ENCODE measurements at places on chromosomes 12 and 14.

DNA sequence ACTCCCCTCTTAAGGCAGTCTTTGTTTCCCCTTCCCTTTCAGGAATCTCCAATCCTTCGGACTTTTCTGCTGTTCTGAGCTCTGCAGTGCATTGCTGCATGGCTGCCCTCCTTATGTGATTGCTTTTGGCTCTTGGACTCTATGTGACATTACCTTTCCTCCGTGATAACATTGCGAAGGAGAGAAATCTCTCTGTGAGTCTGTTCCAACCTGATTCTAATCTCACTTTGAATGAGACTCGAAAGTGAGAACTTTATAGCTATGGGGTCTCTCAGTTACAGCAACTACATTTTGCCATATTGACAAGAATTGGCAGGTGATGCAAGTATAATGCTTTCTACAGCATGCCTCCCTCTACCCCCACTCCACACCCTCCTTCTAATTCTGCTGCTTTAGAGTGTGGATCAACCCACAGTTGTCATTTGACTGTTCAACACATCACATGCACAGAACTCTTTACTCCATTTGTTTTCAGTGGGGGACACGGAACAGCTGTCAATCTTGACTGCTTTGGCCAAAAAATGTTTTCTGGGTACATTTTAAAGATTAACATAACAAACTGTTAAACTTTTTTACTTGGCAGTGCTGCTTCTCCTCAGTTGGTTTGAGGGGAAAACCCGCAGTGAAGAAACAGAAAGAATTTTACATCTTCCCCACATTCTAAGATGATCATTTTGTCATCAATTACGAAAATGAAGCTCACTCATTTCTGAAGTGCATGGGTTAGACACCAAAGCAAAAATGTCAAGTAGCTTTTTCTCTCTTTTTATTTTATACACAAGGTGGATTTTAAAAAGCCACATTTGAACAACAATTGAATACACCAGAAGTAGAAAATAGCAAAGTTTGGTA, 125.5 kb upstream of the RMST start:
- DNase-seq, result no peak

GRCh38 chr12:16583969-16584745, 21.8 kb downstream of the LMO3 start:
- DNase-seq, result no peak

GRCh38 chr12:34033628-34034296, 11.5 kb downstream of the ALG10 start:
- no peak for DNase-seq

- DNase-seq, result no peak
Observed at GRCh38 chr14:51431033-51431709, 191.1 kb downstream of the TMX1 start.

DNA sequence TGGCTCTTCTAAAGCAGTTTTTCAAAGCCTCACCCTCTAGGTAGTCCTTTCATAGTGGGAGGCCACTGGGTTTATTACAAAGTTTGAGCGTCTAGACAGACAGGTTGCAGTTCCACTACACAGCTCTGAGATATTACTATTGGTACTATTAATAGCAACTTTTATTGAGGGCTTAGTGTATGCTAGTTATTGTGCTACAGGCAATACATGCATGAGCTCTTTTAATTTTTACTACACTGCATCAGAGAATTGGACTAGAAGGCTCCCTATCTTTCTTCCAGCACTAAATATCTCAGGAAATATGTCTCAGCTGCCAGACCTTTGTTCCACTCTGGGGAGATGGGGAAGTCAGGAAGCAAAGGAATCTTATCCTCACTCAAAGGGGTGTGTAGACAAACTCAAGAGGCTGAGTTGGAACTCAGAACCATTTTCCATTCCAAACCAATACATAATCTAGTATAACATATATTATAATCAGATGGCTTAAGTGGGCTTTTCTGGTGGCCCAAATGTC, 161.8 kb upstream of the SLC38A2 start:
- DNase-seq, result no peak

DNA sequence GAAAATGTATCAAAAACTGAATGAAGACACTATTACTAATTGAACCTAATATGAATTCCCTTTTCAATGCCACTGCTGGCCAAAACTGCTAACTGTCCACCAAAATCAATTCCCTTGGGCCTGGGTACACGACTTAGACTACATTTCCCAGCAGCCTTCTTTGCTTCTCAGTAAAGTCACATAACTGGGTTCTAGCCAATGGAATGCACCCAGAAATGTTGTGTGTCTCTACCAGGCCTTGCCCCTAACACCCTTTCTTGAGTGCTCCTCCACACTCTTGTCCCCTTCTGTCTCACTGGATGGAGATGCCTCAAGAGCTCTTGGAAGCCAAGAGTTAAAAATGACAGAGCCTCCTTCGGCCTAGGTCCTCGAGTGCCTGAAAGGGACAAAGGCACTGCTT, 156.8 kb downstream of the PPM1H start:
- no peak for DNase-seq

GRCh38 chr14:59465316-59466135, at the start of gene GPR135:
Gene GPR135, minus strand, starts transcription at chr14:59465380. Its CDS starts 154 bp downstream, at chr14:59465226.
- peak; percentile 33 for DNase-seq

- no peak for DNase-seq
Observed at GRCh38 chr14:42729681-42730080, 1123.0 kb downstream of the LRFN5 start.

DNA sequence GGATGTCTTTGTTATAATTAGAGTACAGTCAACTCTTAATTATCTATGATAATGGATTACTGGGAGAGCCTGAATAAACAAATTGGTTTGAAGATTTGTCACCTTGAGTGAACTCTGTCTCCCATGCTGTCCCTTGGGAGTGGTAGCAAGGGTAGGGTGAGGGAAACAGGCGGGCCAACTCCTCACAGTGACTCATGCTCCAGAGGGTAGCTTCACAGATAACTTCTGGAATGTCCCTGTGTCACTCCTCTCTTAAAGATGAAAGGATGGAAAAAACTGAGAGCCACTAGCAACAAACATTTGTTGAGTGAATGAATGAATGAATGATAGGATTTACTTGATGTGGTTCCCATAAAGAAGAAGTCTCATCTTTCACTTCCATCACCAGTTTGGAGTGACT, 53.5 kb downstream of the RASSF9 start:
- DNase-seq, result no peak

DNA sequence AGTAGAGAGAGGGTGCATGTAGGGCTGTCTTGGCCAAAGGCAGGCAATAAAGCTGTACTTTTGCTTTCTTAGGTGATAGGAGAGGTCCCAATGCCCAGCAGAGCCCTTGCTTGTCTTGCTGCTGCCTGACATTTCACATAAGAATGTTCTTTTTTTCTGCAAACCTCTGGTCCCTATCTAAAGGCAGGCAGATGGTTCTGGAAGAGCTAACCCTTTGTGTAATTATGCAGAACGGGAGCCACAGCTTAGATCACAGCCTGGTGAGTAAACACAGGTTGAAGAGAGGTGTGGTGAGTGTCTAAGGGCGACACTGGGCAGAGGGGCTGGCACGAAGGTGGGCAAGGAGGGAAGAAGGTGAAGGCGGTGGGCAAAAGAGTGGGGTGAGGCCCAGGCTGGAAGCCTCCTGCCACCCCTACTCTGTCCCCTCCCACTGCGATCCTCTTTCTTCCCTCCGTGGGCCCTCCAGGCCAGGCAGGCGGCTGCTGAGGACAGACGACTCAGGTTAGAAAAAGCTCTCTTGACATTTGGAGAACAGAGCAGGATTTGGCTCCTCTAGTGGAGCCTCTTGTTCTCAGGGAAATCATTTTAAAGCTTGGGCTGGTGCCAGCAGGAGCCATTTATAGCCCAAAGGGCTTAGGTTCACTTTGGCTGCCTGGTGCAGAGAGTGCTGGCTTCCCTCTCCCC, 42.8 kb downstream of the PRMT8 start:
- no peak for DNase-seq

GRCh38 chr12:30531731-30532678, 163.7 kb downstream of the IPO8 start:
- no peak for DNase-seq

- no peak for DNase-seq
Observed at GRCh38 chr14:95043732-95044462, 113.4 kb downstream of the DICER1 start.

GRCh38 chr12:116278279-116278626, 760 bp upstream of the MED13L start:
- no peak for DNase-seq

DNA sequence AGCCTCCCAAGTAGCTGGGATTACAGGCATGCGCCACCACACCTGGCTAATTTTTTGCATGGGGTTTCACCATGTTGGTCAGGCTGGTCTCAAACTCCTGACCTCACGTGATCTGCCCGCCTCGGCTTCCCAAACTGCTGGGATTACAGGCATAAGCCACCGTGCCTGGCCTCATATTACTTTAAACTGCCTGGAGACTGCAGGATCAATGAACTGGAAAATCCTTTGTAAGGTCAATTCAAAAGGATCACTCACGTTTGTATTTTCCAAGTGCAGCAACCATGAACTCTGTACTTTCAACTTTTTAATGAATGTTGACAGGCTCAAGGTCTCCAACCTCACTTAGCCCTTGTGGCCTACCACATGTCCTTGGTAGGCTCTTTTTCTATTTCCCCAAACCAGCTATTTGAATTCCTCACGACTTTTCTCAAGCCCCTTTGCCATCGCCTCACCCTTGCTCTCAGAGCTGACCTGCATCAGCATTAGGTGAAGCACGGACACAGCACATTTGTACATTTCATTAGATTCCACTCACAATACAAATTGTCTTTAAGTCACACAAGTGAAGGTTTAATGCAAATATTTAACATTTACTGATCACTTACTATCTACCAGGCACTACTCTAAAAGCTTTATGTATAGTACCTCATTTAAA, 42.2 kb upstream of the GCH1 start:
- no peak for DNase-seq

DNA sequence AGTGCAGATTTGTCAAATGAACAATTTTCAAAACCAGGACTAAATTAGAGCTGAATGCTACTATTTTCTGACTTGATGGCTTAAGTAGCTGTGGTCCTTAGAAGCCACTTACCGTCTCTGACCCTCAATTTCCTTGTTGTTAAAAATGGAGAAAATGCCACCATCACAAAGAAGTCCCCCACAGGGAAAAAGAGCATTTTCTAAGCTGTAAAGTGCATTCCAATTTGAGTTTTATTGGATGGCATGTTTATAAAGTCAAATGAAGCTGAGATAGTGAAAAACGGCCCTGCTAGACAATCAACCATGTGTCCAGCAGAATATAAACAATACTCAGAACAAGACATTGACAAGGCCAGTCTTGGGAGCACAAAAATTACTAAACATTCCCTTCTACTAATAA, 53.6 kb downstream of the GOLGA5 start:
- DNase-seq, result no peak

DNA sequence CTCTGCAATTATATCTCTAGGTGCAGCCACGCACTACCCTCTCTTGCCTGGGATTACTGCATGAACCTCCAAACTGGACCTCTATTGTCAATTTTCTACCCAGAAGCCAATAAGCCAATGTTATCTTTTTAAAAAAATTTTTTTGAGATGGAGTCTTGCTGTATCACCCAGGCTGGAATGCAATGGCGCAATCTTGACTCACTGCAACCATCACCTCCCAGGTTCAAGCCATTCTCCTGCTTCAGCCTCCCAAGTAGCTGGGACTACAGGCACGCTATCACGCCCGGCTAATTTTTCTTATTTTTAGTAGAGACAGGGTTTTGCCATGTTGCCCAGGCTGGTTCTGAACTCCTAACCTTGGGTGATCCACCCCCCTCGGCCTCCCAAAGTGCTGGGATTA, 11.2 kb upstream of the PXN start:
- DNase-seq, result no peak

- DNase-seq, result no peak
Observed at GRCh38 chr14:99584823-99585222, 19.2 kb downstream of the CCDC85C start.

- no peak for DNase-seq
Observed at GRCh38 chr12:84079626-84080025, 833.0 kb downstream of the SLC6A15 start.

DNA sequence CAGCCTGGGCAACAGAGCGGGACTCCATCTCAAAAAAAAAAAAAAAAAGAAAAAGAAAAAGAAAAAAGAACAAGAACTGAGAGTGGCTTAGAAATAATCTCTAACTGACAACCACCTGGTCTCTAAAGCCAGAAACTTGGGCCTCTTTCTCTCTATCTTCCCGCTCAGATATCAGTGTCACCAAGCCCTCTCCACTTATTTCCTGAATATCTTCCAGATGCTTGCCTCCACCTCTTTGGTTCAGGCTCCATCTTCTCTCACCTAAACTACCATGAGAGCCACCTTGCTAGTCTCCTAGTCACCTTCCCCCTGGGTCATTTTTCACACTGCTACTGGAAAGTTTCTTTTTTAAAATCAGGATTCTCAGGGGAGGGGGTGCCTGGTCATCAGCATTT, 1.8 kb upstream of the TM9SF1 start:
- no peak for DNase-seq

GRCh38 chr14:104243200-104243599, 104.8 kb downstream of the KIF26A start:
- no peak for DNase-seq

GRCh38 chr14:74547331-74547927, 53.9 kb downstream of the ISCA2 start:
- no peak for DNase-seq

DNA sequence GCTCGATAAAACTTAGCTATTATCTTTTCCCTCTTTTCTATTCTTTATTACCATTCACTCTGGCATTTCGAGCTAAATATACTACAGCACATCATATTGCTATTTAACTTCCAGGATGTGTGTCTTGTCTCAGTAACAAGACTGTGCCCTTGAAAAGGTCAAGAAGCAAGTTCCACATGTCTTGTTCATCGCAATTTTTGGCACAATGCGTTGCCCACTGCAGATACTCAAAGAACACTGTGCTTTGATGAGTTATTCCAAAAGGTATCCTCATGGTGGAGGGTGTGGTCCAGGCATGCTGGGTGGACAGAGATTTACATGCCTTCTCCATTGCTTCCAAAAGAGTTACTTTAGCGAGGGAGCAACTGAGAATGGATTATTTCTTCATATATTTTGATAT, 6.6 kb downstream of the E2F7 start:
- no peak for DNase-seq

DNA sequence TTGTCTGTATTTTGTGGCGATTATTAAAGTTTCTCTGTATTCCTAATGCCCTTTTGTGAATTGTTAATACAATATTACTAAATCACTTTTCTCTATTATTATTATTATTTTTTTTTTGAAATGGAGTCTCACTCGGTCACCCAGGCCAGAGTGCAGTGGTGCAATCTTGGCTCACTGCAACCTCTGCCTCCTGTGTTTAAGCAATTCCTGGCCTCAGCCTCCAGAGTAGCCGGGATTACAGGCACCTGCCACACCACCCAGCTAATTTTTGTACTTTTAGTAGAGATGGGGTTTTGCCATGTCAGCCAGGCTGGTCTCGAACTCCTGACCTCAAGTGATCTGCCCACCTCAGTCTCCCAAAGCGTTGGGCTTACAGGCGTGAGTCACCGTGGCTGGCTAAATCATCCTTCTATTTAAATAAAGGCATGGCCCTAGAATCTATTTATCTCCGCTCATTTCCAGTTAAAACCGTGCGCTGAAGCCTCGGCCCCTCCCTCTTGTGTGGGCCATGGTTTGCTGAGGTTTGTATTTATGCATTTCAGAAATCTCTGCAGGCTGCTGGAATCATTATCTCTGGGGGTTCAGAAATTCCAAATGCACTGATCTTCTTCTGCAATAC, 1136.4 kb upstream of the TMEM132C start:
- no peak for DNase-seq

- DNase-seq, result no peak
Observed at GRCh38 chr12:16285586-16285985, 8.1 kb upstream of the SLC15A5 start.
